Activated CD4-positive, alpha-beta T cell treated with anti-CD3 and anti-CD28 coated beads for 1 hour (primary cell): ENCODE measurements at places on chromosomes 3 and 15.

DNA sequence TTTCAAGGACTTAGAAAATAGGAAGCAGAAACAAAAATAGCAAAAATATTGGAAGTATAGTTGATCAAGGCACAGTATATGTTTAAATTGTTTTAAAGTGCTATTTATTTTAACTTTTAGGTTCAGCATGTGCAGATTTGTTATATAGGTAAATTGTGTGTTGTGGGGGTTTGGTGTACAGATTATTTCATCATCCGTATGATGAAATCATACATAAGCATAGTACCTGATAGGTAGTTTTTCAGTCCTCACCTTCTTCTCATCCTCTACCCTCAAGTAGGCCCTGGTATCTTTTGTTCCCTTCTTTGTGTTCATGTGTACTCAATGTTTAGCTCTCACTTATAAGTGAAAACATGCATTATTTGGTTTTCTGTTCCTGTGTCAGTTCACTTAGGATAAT, 50.9 kb downstream of the KLHL6 start:
- DNase-seq: no peak

GRCh38 chr3:123859177-123859576, 25.0 kb downstream of the MYLK start:
- DNase-seq: no peak

DNA sequence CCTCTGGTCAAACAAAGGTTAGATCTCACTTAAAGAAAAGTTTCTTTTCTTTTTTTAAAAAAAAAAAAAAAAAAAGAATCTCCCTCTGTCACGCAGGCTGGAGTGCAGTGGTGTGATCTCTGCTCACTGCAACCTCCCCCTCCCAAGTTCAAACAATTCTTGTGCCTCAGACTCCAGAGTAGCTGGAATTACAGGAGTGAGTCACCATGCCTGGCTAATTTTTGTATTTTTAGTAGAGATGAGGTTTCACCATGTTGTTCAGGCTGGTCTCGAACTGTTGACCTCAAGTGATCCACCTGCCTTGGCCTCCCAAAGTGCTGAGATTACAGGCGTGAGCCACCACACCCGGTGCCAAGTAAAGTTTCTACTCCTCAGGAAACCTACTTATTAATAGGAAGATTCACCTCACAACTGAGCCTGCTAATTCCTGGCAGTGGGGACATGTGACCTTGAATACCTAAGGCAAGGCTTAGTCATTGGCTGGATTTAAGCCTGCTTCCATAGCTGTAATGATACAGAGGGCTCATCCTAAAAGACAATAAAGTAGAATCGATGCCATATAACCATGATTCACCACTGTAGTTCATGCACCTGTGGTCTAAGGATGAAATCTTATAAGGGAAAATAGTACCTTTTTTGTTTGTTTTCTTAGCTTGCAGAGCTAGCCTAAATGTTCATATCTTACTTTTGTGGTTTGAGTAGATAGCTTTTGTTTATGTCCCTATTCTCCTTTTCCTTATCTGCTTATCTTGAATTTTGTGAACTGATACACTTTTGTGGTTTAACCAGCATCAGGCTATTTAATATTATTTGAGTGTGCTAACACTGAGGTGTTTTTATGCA, 24.8 kb upstream of the RBMS3 start:
- no peak for DNase-seq

- DNase-seq: no peak
Observed at GRCh38 chr3:154121701-154122551, 736 bp downstream of the ARHGEF26 start.

- no peak for DNase-seq
Observed at GRCh38 chr3:153372326-153372725, 210.3 kb downstream of the RAP2B start.

GRCh38 chr15:95620934-95621579, 709.4 kb upstream of the NR2F2 start:
- no peak for DNase-seq

DNA sequence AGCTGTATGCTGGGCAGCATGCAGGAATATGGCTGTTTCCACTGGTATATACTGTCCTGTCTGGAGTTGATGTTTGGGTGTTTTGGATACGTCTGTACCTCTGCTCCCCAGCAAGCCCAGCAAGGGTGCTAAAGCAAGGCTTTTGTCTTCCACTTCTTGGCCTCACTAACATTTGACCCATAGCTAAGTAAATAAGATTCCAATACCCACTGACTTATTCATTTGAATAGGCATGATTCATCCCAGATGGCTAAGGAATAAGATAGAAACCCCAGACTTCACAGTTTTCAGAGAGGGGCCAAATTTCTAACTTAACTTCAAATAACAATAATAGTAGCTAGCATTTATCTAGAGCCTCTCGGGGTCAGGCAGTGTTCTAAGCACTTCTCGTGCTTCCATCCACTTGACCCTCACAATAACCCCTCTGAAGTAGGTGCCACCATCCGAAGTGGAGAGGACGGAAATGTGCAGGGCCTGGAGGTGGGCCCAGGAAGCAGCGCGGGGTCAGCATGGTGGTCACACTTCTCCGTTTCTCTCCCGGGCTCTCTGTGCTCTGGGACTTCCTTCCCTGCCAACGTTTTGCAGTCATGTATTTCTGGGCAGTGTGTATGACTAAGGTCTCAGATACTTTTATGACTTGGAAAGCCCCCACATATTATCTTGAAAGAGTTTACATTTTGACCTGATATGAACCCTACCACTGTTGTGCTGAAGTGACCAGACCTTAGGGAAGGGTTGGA, 39.3 kb downstream of the LRRK1 start:
- no peak for DNase-seq

- DNase-seq: no peak
Observed at GRCh38 chr15:74897300-74897701, 7.5 kb downstream of the MPI start.

DNA sequence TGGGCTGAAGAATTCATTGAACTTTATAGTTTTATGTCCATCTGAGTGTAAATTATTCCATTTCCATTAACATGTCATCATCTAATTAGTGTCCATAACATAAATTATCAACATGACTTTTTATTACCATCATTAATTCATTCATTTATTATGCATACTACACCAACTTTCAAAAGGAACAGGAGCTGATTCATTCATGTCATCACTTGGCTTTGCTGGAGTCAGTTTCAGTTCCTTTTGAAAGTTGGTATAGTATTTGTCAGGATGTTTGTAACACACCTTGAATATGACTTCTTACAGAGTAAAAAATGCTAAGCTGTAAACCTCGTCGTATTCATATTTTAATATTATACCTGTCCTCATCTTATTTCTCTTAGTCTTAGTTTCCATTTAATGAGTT, 298.0 kb upstream of the RBMS3 start:
- no peak for DNase-seq

DNA sequence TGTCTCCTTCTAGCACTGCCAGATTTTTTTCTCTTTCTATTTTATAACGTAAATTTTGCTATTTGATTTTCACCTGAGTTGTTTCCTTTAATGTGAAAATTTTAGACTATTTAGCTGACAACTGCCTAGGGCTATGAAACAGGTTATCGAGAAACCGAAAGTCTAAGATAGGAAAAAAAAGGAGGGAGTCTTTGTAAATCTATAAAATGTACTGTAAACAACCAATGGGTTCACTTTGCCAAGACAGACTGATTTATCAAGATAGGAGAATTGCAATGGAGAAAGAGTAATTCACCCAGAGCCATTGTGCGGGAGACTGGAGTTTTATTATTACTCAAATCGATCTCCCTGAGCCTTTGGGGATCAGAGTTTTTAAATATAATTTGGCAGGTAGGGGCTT, 50.0 kb downstream of the TM4SF18 start:
- no peak for DNase-seq

DNA sequence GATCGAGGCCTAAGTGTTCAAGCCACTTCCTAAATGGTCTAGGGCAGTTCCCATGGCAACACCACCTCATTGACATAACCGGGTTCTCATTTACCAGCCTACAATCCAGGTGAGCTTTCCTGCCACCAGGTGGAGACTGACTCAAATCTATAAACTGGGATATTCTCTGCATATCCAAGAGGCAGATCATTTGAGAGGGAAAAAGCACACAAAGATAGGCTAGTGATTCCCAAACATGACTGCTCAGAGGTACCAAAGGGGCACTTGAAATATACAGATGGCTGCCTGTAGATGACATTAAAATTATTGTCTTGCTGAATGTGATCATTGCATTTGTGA, 141.3 kb upstream of the PROK2 start:
- no peak for DNase-seq

GRCh38 chr3:161694682-161695564, 198.3 kb downstream of the OTOL1 start:
- no peak for DNase-seq

DNA sequence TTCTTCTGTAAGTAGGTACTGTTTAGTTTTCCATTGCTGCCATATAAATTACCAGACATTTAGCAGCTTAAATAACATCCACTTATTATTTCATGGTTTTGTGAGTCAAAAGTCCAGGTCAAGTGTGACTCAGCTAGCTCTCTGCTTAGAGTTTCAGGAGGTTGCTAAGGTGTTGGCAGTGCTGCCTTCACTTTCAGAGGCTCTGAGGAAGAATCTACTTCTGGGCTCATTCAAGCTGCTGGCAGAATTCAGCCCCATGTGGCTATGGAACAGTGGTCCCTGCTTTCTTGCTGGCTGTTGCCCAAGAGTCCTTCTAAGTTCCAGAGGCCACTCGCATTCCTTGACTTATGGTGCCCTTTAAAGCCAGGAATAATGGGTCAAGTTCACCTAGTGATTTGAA, 4.5 kb downstream of the CFAP44 start:
- DNase-seq: no peak

GRCh38 chr3:119221779-119222320, 18.8 kb downstream of the B4GALT4 start:
- no peak for DNase-seq

GRCh38 chr3:123156276-123156995, 45.3 kb upstream of the SEC22A start:
- DNase-seq: no peak

DNA sequence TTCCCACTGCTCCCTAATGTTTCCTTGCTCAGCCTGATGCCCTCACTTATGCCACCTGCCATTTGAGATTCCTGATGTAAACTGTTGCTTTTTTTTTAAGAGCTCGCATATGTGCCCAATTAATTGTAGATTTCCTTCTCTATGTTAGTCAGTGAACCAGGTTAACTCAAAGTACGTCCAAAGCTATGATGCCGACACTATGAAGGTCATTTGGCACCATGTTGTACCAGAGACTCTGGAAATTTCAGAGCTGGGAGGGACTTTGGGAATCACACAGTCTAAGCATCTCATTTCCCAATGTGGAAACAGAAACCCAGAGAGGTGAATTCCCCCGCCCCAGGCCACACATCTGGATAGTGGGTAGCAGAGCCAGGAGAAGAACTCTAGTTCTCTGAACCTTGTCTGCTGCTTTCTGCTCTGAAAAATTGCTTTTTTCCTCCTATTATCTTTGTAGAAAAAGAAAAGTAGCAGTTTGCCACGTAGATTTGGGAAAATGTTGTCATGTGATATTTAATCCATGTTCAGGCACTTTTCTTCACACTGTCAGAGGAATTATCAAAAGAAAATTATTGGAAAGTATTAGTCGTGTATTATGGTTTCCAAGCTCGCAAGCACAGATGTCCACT, 38.5 kb upstream of the TNFAIP8L3 start:
- no peak for DNase-seq

DNA sequence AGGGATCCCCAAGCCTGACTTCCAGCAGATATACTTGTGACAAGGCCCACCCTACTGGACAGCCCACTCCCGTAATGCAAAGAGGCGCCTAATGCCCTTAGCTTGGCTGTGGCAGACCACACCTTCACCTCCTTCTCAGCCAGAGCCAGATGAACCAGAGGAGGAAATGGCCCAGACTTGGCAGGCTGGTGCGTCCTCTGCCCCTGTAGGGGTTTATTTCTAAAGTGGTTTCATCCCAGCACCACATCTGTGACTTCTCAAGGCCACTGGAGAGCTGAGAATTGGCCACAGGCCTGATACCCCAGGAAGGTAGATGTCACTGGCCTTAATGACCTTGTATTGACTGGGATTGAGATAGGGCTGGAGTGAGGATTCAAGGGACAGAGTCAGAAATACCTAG, 29.5 kb downstream of the BOC start:
- no peak for DNase-seq
